ENCODE measurements at places on chromosomes 16 and 17.

DNA sequence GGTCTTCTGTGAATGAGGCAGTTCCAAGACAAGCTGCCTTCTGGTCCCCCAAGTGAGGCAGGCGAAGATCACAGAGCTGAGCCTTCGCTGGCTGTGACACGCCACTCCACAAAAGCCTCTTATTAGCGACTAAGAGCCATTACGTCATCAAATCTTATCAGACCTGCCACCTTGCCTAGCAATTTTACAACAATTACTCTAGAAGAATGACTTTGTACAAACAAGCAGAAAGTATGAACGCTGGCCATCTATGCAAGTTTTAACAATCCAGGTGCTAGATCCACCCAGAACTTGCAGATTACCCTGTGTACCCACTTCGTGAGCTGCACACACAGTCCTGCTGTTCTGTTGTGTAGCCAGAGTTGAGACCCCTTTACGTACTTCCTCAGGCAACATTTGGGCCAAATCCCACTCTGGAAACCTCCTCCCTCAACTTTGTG, 3.8 kb upstream of the ICAM2 start:
- DNase-seq, result no peak

GRCh38 chr17:77697480-77698400, 260.8 kb upstream of the TNRC6C start:
- DNase-seq, result no peak

DNA sequence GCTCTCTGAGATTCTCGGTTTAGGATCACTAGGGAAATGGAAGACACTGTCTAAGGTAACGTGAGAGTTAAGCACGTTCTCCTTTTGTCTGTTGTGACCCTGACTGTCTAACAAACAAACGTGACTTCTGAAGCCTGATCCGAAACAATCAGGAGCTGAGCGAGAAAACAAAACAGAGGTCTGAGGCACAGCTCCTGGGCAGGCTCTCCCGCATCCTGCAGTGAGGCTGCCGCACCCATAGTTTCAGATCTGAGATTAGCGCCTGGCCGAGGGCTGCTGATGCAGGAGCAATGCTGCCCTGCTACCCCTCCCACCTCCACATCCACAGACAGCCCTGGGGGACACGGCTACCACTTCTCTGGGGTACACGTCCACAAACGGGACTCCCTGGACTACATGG, 46.7 kb downstream of the RNF157 start:
- DNase-seq, result no peak

GRCh38 chr16:23320693-23321092, 18.6 kb downstream of the SCNN1B start:
- no peak for DNase-seq

DNA sequence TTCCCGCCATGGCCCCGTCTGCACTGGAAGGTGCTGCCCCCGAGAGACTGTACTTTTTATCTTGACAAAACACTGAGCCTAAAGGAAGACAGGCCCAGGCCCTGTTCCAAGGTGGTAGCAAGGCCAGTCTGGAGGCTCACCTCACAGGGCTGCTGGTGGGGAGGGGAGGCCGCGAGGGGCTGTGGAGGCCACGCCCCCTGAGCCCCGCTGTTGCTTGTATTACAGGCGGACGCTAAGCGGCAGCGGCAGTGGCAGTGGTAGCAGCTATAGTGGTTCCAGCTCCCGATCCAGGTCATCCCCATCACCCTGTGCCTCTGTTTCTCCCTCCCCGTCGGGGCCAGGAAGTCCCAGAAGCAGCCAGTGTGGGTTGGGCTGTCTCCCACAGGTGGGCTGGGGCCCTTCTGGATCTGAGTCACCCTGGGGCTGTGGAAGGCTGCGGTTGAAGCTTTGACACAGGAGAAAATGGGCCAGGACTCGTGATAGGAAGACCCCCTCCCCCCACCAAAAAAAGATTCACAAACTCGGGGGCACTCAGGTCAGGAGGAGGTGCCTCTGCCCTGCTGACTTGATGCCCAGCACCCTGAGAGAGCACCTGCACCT, 13.3 kb upstream of the IL17C start:
- DNase-seq, result no peak

GRCh38 chr17:41873559-41874292, 8.5 kb upstream of the KLHL11 start:
- no peak for DNase-seq

GRCh38 chr17:10048629-10049350, 143.7 kb upstream of the RCVRN start:
- DNase-seq, result no peak

DNA sequence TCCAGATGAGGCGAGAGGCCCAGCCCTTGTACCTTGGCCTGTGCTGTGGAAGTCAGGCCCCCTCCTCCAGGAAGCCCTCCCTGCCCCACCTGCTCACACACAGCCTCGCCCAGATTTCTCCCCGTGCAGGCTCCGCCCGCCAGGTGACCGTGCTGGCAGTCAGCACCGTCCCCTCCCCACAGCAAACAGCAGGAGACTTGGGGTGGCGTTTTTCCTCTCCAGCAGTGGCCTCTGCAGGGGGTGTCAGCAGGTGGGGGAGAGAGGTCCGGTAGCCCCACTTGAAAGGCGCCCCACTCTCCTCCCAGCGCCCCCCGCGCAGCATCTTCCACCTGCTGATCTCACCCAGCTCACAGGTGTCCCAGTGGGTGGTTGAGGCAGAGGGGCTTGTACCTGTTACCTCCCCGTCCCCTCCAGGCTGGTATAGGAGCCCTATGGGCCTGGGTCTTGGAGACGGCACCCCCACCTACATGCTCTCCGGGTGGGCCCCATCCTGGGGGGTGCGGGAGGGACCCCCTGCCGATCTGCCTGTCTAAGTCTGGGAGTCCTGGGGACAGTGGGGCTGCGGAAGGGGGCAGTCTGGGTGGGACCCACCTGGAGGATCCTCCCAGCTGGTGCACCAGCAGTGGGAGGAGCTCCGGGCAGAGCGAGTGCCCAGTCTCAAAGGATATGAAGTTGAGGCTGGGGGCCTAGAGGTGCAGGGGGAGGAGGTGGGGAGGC, 4.2 kb upstream of the C1QTNF8 start:
- DNase-seq, result no peak

DNA sequence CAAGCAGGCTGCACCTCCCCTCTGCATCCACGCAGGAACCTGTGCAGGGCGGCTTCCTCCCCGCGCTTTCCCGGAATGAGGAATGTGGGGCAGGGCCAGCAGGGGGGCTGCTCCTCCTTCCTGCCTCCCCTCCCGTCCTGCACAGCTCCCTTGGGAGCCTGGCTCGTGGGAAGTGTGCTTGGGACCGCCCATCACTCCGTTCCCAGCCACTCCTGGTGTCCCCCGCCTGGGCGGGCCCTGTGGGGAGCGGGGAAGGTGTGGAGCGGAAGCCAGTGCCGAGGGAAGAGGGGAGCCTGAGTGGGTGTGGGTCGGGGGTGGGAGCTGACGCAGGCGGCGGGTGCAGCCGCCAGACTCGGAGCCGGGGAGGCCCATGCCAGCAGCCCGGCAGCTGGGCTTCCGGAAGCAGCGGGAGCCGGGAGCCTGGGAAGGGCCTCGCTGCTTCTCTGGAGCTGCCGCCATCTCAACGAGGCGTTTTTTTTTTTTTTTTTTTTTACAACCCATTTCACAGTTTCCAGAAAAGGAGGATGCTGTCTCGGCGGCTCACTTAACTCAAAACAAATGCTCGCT, 24.1 kb downstream of the BAHCC1 start:
- DNase-seq, result no peak

DNA sequence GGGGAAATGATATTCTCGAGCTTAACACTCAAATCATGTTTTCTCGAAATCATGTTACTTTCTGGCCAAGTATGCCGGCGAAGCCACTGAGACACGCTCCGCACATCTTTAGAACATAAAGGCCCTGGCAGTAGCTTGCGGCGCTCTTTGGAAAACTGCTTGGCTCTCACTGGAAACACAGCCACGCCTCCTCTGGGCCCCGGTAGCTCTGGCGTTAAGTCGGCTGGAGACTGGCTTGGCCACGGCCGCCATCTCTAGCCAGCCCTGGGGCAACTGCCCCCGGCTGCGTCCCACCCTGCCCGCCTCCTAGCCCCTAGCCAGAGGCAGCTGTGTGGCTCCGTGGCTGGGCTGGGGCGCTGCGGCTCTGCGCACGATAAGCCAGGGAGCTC, 9.2 kb upstream of the BAIAP2 start:
- DNase-seq, result no peak

- no peak for DNase-seq
Observed at GRCh38 chr17:69620363-69620762, 205.9 kb downstream of the MAP2K6 start.

- no peak for DNase-seq
Observed at GRCh38 chr17:73541561-73541981, 102.7 kb downstream of the SDK2 start.

DNA sequence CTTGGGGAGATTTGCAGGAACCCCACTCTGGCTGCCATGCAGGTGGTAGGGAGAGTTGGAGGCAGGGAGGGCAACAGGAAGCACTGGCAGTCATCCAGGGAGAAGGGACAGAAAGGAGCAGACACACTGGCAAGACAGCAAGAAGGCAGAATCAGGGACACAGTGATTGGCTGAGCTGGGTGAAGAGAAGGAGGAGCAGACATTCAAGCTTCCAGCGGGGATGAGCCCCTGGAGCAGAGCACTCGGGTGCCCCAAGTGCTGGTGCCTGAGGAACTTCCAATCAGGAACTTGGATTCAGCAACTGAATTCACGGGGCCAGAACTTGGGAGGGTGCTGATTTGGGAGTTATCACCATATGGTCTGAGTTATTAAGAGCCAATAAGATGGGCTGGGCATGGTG, 6.3 kb upstream of the ITGA3 start:
- no peak for DNase-seq

- DNase-seq, result no peak
Observed at GRCh38 chr16:88503374-88503770, 50.3 kb downstream of the ZFPM1 start.

GRCh38 chr16:51392521-51393187, 241.6 kb upstream of the SALL1 start:
- DNase-seq, result no peak

DNA sequence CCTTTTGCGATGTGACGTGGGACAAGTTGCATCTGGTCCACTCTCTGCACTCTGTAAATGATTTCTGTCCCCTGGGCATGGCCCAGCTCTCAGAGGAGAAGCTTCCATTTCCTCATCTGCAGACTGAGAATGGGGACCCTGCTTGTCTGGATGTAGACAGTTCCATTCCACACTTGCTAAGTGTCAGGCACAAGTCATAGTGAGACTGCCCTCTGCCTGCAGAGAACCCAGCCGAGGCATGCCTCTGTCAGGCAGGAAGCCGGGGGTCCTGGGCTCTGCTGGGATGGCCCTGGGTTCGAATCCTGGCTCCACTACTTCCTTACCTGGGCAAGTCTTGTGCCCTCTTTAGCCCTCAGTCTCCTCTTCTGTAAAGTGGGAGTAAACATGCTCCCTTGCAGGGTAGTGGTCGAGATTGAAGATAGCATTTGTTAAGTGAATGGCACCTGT, 4.1 kb downstream of the MAP2K3 start:
- no peak for DNase-seq

DNA sequence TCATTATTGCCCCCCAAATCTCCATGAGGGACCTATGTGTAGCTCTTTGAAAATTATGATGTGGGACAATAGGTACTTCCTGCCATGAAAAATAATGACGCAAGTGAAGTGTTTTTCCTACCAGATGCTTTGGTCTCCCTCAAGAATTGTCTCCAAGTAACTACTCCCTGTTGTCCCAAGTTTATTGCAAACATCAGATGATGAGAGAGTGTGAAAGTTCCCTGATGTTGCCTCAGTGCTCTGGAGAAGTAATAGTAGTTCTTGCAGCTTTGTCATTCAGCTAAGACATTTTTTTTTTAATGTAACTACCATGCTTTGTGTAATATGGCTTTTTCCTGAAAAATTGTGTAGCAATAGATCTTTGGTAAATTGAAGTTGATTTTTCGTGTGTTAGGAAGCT, 20.1 kb downstream of the LPCAT2 start:
- no peak for DNase-seq
